ENCODE measurements at places on chromosomes 16 and 17. TPM values are rescaled to one million over a fixed set of nuclear protein-coding genes. Genes with fewer than 3 reads are reported as not detected.

- peaks cover 31% of the 10 kb centered on the region for H3K36me3 ChIP-seq
- DNase-seq: peak; percentile 90
- peaks cover 3% of the 10 kb centered on the region for H3K4me1 ChIP-seq
Observed at GRCh38 chr17:43766413-43767052, 7.9 kb upstream of the SOST start.

- no peaks in the 10 kb centered on the region for H3K27me3 ChIP-seq
- H3K36me3 ChIP-seq: no peaks in the 10 kb centered on the region
- H3K4me1 ChIP-seq: peaks cover 9% of the 10 kb centered on the region
- H3K27ac ChIP-seq: peak overlapping the region; percentile 45
- H3K4me3 ChIP-seq: no peak overlapping the region
- DNase-seq: peak; percentile 74
Observed at GRCh38 chr17:17560975-17561374, 30.5 kb downstream of the PEMT start.

DNA sequence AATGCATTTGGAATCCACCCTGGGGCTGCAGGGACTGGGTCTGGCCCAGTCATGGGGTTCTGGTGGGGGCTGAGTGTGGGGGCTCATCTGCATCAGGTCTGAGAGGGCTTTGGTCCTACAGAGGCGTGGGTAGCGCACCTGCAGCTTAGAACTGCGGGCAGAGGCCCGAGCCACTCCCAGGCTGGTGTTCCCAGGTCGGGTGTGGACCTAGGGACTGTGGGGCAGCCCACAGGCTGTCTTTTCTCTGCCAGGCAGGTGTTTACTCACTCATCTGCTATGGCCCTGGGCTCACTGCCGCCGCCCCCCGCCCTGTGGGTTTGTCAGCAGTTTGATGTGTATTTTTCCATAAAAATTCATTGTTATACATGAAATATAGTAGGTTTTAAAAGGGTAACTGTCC is 27.0 kb upstream of the DOC2B start:
- H3K27me3 ChIP-seq: no peaks in the 10 kb centered on the region
- no peak overlapping the region for H3K4me3 ChIP-seq
- no peaks in the 10 kb centered on the region for H3K4me1 ChIP-seq
- H3K36me3 ChIP-seq: no peaks in the 10 kb centered on the region

The PDPK1 gene
- total RNA-seq: 23.2 TPM

- H3K4me1 ChIP-seq: no peaks in the 10 kb centered on the region
- no peaks in the 10 kb centered on the region for H3K27me3 ChIP-seq
- H3K27ac ChIP-seq: no peak overlapping the region
Observed at GRCh38 chr17:74163836-74164235, 39.6 kb upstream of the RPL38 start.

DNA sequence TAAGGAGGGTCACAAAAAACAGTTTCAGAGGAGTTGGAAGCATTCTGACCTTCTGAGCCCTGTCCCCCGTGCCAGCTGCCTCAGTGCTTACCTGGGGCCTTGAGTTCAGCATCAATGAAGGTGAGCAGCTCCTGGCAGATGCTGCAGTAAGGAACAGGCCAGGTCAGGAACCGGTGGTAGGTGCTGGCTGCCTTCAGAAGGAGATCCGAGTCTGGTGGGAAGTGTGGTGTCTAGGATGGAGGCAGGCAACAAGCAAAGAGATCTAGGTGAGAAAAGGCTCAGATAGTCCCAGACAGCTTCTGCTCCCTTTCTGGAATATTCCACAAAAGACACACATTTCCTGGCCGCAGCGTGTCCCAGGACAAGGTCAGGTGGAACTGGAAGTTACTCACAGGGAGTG is 37.2 kb upstream of the PIK3R6 start:
- H3K36me3 ChIP-seq: no peaks in the 10 kb centered on the region
- no peak for DNase-seq
- no peak overlapping the region for H3K27ac ChIP-seq
- H3K27me3 ChIP-seq: peaks cover 22% of the 10 kb centered on the region
- H3K4me3 ChIP-seq: no peak overlapping the region

DNA sequence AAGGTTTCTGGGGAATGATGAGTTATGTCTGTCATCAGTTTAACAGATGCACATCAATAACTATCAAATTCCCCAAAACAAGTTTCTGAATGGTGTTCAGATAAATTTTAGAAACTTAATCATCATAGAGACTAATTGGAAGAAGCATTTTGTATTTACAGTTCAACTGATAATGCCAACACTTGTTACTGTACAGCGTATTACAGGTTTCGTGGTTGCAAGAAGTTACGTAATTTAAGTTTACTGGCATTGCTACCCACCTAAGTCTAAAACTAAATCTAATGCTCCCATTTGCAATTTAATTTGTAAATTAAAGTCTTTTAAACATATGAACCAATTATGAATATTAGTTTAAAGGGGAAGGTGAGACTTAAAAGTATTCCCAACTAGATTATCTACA is 3.0 kb downstream of the SRSF1 start:
- no peak for DNase-seq
- peaks cover 46% of the 10 kb centered on the region for H3K4me1 ChIP-seq
- H3K27me3 ChIP-seq: no peaks in the 10 kb centered on the region
- H3K36me3 ChIP-seq: peaks cover 64% of the 10 kb centered on the region

GRCh38 chr17:46809110-46809571 is 9.4 kb downstream of the WNT3 start:
- peak; percentile 63 for DNase-seq
- H3K4me1 ChIP-seq: peaks cover 4% of the 10 kb centered on the region
- peaks cover 8% of the 10 kb centered on the region for H3K27me3 ChIP-seq
- H3K27ac ChIP-seq: no peak overlapping the region

DNA sequence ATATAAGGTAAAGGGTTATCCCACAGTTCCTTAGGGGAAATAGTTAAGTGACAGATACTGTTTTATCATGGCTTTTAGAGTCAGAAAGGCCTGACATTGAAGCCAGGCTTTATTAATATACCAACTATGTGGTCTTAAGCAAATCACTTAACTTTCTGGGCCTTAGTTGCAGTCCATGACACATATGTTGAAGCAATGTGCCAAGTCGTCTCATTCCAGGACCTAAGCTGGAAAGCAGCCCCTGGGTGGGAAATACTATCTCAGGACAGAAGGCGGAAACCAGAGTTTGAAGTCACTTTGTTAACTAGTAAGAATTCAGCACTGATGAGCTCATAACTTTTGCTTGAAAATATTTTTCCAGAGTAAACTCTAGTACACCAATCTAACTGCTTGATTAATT is 80.0 kb downstream of the USP32 start:
- no peaks in the 10 kb centered on the region for H3K27me3 ChIP-seq
- peak overlapping the region; percentile 57 for H3K27ac ChIP-seq
- H3K36me3 ChIP-seq: no peaks in the 10 kb centered on the region
- H3K4me3 ChIP-seq: no peak overlapping the region
- H3K4me1 ChIP-seq: peaks cover 8% of the 10 kb centered on the region

GRCh38 chr17:45955326-45955725 is 43.7 kb upstream of the STH start:
- DNase-seq: no peak
- no peaks in the 10 kb centered on the region for H3K36me3 ChIP-seq
- H3K27me3 ChIP-seq: peaks cover 19% of the 10 kb centered on the region
- H3K4me1 ChIP-seq: no peaks in the 10 kb centered on the region
- H3K27ac ChIP-seq: no peak overlapping the region
- no peak overlapping the region for H3K4me3 ChIP-seq

- H3K4me3 ChIP-seq: no peak overlapping the region
- H3K27me3 ChIP-seq: peaks cover 19% of the 10 kb centered on the region
Observed at GRCh38 chr16:66403531-66404145, 23.5 kb upstream of the BEAN1 start.

DNA sequence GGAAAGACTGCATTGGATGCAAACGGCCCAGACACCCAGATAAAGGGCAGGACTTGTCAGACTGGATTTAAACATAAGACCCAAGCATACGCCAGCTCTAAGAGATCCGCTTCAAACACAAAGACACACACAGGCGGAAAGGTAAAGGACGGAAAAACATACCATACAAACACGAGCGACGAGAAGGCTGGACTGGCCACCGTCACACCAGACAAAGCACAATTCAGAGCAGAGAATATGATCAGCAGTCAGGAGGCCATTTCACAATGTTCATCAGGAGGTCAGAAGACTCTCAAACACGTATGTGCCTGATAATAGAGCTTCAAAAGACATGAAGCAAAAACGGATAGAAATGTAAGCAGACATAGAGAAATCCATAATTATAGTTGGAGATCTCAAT is 84.9 kb upstream of the GNG13 start:
- no peak overlapping the region for H3K4me3 ChIP-seq
- DNase-seq: peak; percentile 50
- H3K36me3 ChIP-seq: no peaks in the 10 kb centered on the region

The RDM1 gene
- total RNA-seq: 0.36 TPM

DNA sequence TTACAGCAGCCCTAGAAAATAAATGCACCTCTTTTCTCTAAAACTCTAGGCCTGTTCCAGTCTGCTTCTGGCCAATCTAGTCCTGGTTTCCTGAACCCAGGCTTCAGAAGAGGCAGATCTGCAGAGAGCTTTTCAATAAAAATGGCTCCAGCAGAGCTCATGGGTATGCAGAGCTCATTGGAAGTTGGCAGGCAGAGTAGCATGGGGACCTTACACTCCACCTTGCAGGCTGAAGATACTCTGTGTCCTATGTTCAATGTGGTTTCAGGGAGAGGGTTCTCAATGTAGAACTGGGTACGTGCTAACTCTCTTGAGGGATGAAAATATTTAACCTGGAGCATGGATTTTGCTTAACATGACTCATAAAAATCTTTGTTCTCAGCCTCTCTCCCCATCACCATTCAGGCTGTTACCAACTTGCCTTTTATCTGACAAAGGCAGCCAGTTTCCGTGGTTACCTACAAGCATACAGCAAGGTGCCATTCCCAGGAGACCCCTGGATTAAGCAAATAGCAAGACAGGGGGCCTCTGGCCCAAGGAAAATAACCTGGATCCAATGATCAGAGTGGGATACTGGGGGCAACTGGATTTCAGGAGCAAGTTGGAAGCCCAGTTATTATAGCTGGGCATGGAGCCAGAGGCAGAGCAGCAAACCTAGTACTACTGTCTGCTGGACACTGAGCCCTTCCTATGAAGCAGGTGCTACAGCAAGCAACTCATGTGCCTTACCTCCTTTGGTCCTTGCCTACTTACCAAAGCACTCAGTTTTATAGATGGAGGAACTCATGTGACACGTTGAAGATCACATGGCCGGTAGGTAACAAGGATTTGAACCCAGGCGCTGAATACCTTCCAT is 98.2 kb upstream of the DHX40 start:
- H3K27ac ChIP-seq: no peak overlapping the region
- no peaks in the 10 kb centered on the region for H3K4me1 ChIP-seq
- H3K36me3 ChIP-seq: no peaks in the 10 kb centered on the region

The RCVRN gene
- not detected for total RNA-seq

The DEXI gene
- 32.7 TPM for total RNA-seq

The TBC1D28 gene
- total RNA-seq: not detected

- H3K27me3 ChIP-seq: no peaks in the 10 kb centered on the region
- DNase-seq: no peak
- H3K4me3 ChIP-seq: no peak within 1 kb of the TSS
- no peak within 1 kb of the TSS for H3K27ac ChIP-seq
- H3K4me1 ChIP-seq: no peaks in the 10 kb centered on the region
Observed at GRCh38 chr17:10837921-10838320, at the start of gene PIRT. TSS of gene PIRT (minus strand) at chr17:10838087. CDS start at chr17:10825645, 12,442 bp downstream.

DNA sequence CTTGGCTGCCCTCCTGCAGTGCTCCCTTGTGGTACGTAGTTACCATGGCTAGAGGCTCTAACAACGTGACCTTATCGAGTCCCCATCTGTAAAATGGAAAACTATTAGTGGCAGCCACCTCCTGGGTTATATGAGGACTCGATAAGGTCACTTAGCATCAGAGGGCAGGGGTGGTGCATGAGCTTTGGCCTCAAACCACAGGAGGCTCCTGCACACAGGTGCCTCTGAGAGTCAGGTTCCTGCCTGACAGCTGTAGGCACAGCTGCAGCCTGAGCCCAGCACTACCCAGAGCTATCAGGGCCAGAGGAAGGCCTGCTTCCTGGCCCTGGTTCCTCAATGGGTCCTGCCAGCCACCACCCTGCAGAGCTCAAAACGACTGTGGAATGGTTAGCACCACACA is 57.2 kb upstream of the SEC14L1 start:
- peaks cover 3% of the 10 kb centered on the region for H3K4me1 ChIP-seq
- no peak overlapping the region for H3K27ac ChIP-seq

- no peak for DNase-seq
- no peaks in the 10 kb centered on the region for H3K4me1 ChIP-seq
- H3K27me3 ChIP-seq: peaks cover 3% of the 10 kb centered on the region
- H3K36me3 ChIP-seq: no peaks in the 10 kb centered on the region
- H3K4me3 ChIP-seq: no peak overlapping the region
Observed at GRCh38 chr17:36068524-36068923, 4.5 kb downstream of the CCL18 start.

DNA sequence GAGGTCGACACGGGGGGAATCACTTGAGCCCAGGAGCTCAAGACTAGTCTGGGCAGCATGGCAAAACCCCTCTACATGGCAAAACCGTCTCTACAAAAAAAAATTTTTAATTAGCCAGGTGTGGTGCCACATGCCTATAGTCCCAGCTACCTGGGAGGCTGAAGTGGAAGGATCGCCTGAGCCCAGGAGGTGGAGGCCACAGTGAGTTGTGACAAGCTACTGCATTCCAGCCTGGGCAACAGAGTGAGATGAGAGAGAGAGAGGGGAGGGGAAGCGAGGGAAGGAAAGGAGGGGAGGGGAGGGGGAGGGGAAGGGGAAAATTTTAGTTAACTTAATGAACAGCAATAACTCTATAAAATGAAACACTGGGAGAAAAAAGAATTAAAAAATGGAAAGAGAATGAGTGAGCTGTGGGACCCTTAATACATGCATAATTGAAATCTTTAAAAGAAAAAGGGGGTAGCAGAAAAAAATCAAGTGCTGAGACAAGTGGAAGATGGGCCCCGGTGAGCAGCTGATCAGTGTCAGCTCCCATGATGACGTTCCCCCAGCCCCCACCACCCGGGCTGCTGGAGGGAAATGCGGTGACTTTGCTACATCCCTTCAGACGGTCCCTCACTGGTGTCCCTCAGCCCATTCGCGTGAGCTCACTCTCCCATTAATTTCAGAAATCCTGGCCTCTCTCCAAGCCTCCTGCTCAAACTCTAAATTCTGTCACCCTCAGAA is 2.7 kb downstream of the ASGR2 start:
- H3K4me3 ChIP-seq: no peak overlapping the region
- DNase-seq: peak; percentile 75
- H3K4me1 ChIP-seq: no peaks in the 10 kb centered on the region
- no peaks in the 10 kb centered on the region for H3K36me3 ChIP-seq
- H3K27ac ChIP-seq: no peak overlapping the region

GRCh38 chr17:66240013-66240412 is 10.8 kb upstream of the APOH start:
- no peak for DNase-seq
- H3K4me3 ChIP-seq: no peak overlapping the region
- H3K36me3 ChIP-seq: no peaks in the 10 kb centered on the region
- H3K4me1 ChIP-seq: peaks cover 5% of the 10 kb centered on the region
- no peak overlapping the region for H3K27ac ChIP-seq
- H3K27me3 ChIP-seq: no peaks in the 10 kb centered on the region

The SEZ6 gene
- total RNA-seq: not detected

GRCh38 chr17:61413661-61414126 is 14.1 kb downstream of the TBX2 start:
- H3K27ac ChIP-seq: no peak overlapping the region
- H3K36me3 ChIP-seq: peaks cover 3% of the 10 kb centered on the region
- peak; percentile 90 for DNase-seq
- no peaks in the 10 kb centered on the region for H3K27me3 ChIP-seq
- peak overlapping the region; percentile 84 for H3K4me3 ChIP-seq
